ENCODE measurements at places on chromosomes 1 and 21.
A peak's percentile ranks its signal among the peaks of the same experiment; 100 is the strongest.

- DNase-seq: no peak
These were observed 38.2 kb upstream of the WASF2 start for GRCh38 chr1:27527890-27528817.

DNA sequence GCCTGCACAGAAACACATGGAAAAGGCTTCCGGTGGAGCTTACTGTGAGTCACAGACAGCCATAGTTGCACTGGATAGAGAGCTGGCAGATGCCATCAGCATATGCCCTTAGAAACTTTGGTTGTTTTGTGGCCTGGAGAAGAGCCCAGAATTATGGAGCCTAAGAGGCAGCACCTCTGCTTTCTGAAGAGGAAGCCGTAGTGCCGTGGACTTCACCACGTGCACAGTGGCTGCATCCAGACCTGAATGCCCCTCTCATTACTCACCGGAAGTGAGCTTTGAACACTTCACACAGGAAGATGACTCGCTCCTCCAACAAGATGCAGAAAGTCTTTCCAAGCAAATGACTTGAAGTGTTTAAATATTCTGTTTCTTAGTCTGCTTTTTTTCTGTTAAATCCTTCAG is 28.4 kb downstream of the JUN start:
- peak; percentile 73 for DNase-seq

- DNase-seq: no peak
These were observed 38.4 kb upstream of the PRDM2 start for GRCh38 chr1:13661539-13661938.

DNA sequence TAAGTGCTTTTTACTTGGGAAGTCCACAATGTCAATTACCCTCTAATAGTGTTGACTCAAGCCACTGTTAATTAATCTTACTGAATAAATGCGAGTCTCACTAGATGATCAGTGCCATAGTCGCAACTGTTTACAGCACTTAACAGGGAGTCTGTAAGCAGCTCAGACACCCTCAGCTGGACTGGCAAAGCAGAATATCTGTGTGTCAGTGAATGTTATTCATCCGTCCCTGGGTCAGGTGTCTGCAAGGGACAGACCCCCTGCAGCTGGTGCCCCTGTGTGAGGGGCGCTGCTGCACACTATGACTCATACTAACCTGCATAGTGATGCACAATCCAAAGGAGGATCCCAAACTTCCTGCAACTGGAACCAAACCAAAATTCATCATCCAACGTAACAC is 306.5 kb downstream of the HHIPL2 start:
- no peak for DNase-seq

DNA sequence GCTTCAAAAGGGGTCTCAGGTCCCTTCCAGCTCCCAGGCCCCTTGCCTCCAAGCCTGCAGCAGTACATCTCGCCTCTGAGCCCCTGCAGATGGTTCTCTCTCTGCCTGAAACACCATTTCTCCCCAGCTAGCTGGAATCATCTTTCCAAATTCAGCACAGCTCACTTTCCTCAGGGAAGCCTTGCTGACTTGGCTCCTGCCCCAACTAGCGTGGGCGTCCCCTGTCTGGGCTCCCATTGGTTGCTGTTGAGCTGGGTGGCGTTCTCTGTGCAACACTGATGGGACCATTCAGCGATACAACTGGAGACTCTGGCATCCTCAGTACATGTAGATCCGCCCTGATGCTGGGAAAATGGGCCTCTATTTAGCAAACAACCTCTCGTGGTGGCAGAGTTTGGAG is 141.3 kb upstream of the IGSF21 start:
- no peak for DNase-seq

- DNase-seq: no peak
These were observed 44.0 kb downstream of the MORN1 start for GRCh38 chr1:2347409-2347785.

DNA sequence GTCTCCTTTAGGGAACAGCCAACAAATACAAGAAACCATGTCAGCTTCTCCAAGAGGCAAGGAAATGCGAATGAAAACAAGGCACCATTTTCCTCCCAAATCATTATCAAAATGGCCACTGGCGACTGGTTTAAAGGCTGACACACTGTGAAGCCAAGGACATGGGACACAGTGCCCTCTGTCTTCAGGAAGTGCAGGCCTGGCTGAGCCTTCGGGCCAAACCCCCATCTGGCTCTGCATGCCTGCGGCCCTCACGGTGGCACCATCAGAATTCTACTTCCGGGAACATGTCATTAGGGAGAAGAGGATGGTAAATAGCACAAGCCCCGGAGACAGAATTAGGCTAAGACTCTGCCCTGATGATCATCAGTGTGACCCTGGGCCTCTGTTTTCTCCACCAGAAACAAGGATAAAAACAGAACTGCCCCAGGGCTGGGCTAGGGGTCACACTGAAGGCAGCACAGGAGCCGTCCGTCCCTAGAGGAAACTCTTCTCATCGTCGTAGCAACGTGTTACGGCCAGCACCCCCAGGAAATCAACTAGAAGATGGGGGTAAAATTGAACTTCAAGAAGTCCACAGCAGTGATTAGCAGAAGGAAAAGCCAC is 103.5 kb downstream of the NPHP4 start:
- no peak for DNase-seq

GRCh38 chr1:20107351-20107750 is 12.0 kb downstream of the PLA2G2D start:
- no peak for DNase-seq

- no peak for DNase-seq
These were observed 9.4 kb upstream of the SLC25A24 start for GRCh38 chr1:108209456-108210108.

DNA sequence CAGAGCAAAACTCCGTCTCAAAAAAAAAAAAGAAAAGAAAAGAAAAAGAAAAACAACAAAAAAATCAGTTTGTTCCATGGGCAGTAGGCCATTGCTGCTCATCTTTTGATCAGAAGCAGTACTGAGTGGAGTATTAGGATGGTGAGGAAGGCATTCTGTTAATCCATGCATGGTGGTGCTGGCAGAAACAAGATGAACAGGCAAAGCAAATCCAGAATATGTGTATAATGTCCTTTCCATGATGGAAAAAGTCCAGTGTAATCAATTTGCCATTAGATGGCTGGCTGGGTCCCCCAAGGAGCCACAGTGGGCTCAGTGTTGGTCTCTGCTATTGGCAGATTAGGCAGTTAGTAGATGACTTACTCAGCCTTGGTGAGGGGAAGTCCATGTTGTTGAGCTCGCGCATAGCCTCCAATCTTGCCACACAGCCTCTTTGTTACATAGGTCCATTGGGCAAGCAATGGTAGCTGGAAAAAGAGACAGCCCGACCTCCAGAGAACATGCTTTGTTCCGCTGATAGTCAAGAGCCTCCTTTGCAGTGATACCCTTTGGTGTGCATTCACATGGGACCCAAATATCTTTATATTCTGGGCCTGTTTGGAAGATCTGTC is 23.3 kb downstream of the H3-3A start:
- DNase-seq: no peak

Measured in Jurkat, Clone E6-1 (cell line).